Endothelial cell (in vitro differentiated cells): ENCODE measurements at places on chromosomes 6 and 20.

DNA sequence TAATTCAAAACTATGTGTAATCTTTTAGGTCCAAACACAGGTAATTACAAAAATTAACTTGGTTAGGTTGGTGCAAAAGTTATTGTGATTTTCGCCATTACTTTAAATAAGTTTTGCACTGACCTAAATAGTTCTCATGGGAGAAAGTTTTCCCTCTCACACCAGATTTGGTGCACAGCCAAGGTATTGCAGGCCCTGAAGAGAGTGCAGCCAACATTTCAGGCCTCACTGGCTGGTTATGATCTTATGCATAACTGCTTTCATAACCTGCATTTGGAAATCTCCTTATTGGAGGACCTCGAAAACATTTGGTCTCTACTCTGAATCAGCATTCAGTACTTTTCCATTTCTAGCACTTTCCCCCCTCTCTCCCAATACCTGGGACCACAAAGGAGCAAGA, 993.1 kb upstream of the MANEA start:
- DNase-seq = no peak

DNA sequence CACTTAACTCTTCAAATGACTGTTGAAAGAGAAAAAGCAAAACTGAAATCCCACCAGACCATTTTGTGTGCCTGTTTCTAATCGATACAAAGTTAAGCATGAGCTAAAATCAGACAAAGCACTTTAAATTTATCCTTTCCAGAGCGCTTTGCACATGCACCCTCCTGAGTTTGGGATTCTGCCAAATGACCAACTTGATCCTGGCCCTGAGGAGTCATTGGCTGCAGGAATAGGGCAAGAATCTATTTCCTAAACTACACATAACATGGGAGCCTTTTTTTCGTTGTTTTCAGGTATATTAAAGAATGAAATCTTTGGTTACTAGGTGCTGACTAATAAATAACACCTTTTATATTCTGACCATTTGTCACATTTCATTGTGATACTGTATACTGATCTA, 23.8 kb upstream of the MTHFD1L start:
- DNase-seq = no peak

- DNase-seq = no peak
Measured at GRCh38 chr6:42029062-42029685, 21.1 kb upstream of the TAF8 start.

DNA sequence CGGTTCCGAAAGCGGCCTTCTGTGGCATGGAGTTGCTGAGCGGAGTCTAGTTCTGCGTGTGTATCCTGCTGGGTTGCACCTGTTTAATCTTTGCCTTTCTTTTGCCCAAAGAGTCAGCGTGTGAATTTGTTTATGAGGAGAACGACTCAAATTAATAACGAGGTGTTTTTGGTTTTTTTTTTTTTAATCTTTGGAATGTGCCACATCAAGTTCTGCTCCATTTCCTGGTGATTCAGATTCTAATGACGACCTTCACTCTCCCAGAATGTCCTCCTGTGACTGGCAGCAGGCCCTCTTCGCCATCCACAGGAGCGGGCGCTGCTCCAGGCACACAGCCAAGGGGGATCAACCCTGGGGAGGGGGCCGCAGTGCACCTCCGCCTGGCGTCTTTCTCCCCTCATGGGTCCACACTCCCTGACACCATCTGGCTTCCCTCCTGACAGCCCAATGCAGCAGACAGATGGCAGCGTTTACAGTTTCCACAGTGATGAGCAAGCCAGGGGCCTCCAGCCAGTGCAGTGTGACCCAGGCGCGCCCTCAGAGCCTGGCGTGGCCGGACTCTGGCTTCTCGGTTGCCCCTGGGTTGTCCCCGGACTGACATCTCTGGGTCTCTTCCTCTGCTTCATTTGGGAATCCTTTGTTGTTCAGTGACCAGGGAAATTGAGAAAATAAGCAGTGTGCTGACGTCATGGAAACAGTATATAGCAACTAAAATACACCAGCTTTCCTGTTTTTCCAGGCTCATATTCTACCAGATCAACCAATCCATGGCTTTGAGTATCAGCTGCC, 27.5 kb upstream of the AFDN start:
- no peak for DNase-seq

GRCh38 chr6:108179741-108180140, 13.9 kb downstream of the NR2E1 start:
- DNase-seq = no peak

DNA sequence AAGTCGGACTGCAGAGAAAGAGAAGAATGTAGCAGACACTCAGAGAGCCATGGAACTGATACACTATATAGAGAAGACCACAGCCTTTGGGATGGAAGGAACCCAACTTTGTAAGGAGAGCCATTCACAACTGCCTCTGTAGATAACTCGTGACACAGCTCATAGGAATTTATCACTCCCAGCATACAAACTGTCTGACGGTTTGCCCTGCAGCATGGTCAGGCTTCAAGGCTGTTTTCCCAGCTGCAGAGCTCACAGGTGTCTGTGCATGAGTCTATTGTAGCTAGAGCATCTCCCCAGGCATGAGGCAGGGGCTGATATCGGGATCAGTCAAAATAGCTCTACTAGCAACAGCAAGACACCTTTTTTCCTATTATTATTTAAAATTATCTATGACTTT, 130.5 kb upstream of the DTNBP1 start:
- DNase-seq = no peak

- DNase-seq = no peak
Measured at GRCh38 chr6:139409026-139409425, 34.6 kb upstream of the CITED2 start.

GRCh38 chr6:84344005-84344404, 116.6 kb upstream of the CEP162 start:
- no peak for DNase-seq

DNA sequence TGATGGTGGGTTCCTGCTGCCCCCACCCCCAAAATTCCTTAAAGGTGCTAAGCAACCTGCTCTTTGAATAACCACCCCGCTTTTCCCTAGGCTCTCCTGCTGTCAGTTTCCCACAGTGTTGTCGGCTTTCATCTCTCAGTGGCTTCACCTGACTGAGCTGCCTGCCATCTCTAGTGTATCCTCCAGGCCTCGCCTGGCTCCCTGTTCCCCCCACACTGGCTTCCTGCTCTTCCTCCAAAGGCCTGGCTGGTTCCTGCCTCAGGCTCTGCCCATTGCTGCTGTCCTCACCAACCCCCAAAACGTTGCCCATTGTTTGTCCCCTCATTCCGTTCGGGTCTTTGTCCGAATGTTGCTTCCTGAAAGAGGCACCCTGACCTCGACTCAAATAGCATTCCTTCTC, 93.8 kb upstream of the POPDC3 start:
- peak; percentile 19 for DNase-seq

- no peak for DNase-seq
Measured at GRCh38 chr6:3746119-3746691, 5.3 kb downstream of the PXDC1 start.

DNA sequence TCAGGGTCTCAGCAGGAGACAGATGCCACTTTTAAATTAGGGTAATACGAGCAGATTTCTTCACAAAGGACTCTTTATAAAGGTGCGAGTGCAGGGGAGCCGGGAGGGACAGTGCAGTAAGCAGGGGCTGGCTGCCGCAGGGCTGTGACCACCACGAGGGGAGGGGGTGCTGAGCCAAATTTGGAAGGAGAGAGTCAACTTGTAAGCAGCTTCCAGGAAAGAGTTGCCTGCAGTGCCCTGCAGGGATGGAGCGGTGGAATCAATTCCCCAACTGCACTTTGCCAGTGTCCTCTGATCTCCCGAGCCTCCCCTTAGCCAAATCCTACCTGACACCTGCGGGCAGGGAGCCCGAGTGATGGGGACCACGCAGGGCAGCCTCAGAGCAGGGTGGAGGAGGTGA, 13.9 kb upstream of the CCDC167 start:
- no peak for DNase-seq

DNA sequence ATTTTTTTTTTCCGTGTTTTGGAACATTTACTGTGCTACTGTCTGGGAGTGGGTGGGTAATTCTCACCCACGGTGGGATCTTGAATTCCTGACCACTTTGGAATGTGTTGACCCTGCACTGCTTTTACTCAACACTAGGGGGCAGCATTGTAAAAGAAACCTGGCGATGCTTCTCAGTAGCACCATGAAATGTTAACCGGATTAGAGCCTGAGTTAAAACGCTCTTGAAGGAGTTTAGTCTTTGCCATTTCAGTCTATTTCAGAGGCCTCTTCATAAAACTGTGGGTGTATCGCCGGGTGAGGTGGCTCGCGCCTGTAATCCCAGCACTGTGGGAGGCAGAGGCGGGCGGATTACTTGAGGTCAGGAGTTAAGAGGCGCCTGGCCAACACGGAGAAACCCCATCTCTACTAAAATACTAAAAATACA, 114.4 kb upstream of the PRND start:
- peak; percentile 64 for DNase-seq

- DNase-seq = no peak
Measured at GRCh38 chr20:45427236-45428149, 11.6 kb downstream of the PIGT start.

GRCh38 chr6:98932381-98932780, 15.4 kb downstream of the FBXL4 start:
- DNase-seq = no peak

DNA sequence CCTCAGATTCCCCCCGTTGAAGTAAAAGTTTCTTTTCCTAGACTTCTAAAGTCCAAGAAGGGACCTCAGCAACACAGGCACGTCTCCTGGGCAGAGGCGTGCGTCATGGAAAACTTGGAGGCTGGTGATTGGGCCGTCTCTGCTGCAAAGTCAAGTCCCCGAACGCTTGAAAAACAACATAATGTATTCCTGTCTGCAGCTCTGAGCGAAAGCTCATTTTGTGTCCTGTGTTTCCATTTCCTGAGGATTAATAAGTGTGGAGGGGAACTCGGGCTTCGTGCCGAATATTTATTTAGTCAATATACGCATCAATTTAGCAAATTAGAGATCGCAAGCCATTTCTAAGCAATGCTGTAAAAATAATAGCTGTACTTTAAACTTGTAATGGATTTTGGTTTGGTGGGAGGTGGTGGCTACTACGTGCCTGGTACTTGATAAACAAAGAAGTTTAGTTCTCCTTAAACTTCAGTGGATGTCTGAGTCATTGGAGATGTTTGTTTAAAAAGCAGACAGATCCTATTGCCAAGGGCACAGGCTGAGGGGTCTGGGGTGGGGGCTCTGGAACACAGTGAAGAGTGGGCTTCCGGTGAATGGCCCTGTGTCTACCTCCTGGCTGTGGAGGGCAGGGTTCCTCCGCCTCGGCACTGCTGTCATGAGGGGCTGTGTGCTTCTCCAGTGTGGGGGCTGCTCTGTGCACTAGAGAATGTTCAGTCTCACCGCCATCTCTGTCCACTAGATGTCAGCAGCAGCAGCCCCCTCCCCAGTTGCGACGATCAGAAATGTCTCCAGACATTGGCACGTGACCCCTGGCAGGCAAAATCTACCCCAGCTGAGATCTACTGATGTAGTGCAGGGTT, 21.8 kb downstream of the PCK1 start:
- DNase-seq = peak; percentile 52

DNA sequence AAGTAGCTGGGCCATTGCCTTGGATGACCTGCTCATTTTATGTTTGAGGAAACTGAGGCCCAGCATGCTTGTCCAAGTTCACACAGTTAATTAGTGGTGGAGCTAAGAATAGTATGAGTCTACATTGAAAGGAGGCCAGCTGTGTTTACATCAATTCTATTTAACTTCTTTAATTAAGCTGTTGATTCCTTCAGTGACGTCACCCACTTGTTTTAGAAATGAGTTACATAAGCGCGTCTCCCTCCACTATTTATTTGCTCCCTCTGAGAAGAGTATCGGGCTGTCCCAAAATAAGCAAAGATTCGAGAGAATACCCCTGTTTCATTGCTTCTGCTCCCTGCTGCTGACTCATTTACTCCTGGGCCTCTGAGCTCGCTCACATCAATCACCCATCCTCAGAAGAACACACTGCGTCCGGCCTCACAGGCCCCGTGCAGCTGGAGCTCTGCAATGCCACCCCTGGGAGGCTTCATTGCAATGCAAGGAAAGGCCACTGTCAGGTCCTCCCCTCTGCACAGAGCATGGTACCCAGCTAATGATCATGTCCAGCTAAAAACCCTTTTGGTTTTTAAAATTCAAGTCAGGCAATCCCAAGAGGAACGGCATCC, 74.8 kb upstream of the BMP2 start:
- DNase-seq = no peak

- peak; percentile 53 for DNase-seq
Measured at GRCh38 chr6:123965894-123966293, 162.2 kb downstream of the NKAIN2 start.

DNA sequence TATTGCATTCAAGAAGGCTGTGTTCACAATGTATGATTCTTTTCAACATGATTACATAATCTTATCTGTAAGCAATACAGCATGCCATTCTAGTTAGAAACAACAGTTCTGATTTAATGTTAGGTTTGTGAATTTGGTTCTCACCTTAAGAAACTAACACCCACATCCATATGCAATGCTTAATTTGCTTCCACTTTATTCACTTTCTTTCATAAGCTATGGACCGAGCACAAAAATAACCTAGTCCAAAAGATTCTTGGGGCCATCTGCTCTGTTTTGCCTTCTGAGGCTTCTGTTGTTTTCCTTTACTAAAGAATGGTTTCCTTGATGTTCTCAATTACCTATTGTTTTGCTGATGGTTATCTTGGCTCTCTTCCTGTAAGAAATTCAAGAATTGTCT, 258.2 kb downstream of the EYS start:
- no peak for DNase-seq

DNA sequence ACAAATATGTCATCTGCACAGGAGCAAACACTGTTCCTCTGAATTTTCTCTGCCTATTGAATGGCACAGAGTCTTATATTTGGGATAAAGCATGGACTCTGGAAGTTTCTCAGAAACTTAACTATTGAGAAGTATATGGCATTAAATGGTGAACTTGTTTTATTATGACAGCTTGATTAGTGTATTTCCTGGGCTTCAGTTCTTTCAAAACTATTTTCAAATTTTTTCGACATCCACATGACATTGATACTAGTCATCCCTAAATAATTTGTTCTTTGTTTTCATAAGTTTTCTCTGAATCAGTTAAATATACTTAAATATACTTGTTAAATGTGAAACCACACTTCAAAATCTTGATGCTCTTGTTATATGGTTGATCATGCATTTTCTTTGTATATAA, 144.0 kb upstream of the TSHZ2 start:
- no peak for DNase-seq

- peak; percentile 54 for DNase-seq
Measured at GRCh38 chr6:20402342-20403069, 827 bp downstream of the E2F3 start.

GRCh38 chr6:52893221-52893620, 16.3 kb downstream of the GSTA3 start:
- DNase-seq = no peak

- no peak for DNase-seq
Measured at GRCh38 chr6:37689381-37689780, 8.3 kb downstream of the MDGA1 start.

DNA sequence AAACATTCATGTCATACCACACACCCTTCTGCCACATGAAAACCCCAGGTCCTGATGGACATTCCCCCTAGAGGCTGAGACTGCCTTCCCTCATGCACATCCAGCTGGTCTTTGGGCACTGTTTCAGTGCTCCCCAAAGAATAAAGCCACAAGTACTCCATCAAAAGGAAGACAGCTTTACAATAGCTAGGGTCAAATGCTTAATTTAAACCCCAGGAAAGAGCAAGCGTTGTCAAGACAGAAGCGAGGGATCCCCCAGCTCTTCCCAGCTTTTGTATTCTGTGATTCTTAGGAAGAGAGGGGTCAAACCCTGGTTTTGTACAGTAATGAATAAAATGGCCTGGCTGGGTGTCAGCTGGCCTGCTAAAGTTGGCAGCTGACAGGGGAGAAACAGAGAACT, 82.4 kb upstream of the IYD start:
- DNase-seq = no peak

- no peak for DNase-seq
Measured at GRCh38 chr6:41690541-41691330, 44.7 kb downstream of the TFEB start.

GRCh38 chr6:75758061-75758460, 9.0 kb downstream of the MYO6 start:
- DNase-seq = no peak
